BE2C (cell line): ENCODE measurements at places on chromosomes 4 and X.

GRCh38 chr4:101790521-101791181 lies at the start of gene BANK1:
BANK1 (plus strand) TSS chr4:101790730; CDS start chr4:101790881, 151 bp downstream.
- peak; percentile 5 for DNase-seq

GRCh38 chr4:131248314-131248713 lies 1900.8 kb upstream of the PCDH10 start:
- DNase-seq = no peak

- no peak for DNase-seq
Measured at GRCh38 chr4:15100994-15101695, 98.9 kb downstream of the CPEB2 start.

DNA sequence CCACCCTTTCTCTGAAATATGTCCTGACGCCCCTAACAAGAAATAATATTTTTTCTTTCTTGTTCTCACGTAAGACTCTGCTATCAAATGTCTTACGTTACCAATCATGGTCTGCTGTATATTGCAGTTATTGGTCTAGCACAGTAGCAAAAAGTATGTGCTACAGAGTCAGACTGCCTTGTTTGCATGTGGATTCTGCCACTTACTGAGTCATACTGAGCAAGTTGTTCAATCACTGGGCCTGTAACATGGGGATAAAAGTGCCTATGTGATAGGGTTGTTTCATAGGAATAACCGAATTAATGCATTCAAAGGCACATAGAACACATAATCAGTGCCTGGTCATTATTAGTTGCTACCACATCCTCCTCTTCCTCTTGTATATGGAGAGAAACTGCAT lies 14.1 kb downstream of the RPGR start:
- DNase-seq = no peak

DNA sequence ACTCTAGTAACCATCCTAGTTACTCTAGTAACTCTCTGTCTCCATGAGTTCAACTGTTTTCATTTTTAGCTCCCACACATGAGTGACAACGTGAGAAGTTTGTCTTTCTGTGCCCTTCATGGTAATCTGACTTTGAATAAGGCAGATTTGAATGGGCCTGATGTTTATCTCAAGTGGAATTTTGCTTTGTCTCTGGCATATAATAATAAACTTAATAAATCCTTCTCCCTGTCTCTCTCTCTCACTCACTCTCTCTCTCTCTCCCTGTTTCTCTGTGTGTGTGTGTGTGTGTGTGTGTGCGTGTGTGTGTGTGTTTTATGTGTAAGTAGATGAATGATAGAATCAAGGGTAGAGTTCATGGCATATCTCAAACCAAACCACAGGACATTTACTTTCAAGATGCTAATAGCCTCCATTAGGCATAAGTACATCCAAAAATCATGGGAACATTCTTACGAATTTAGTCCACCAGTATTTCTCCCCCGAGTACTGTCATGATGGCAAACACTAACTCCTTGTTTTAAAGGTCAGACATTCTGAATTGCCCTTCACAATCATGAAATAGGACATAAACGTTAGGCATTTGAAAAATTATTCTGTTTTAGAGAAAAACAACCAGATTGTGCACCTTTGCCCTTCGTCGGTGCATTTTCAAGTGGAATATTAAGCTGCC lies 193.1 kb downstream of the SPATA18 start:
- DNase-seq = no peak
